GM12865 (cell line): ENCODE measurements at places on chromosomes 5 and 9.

DNA sequence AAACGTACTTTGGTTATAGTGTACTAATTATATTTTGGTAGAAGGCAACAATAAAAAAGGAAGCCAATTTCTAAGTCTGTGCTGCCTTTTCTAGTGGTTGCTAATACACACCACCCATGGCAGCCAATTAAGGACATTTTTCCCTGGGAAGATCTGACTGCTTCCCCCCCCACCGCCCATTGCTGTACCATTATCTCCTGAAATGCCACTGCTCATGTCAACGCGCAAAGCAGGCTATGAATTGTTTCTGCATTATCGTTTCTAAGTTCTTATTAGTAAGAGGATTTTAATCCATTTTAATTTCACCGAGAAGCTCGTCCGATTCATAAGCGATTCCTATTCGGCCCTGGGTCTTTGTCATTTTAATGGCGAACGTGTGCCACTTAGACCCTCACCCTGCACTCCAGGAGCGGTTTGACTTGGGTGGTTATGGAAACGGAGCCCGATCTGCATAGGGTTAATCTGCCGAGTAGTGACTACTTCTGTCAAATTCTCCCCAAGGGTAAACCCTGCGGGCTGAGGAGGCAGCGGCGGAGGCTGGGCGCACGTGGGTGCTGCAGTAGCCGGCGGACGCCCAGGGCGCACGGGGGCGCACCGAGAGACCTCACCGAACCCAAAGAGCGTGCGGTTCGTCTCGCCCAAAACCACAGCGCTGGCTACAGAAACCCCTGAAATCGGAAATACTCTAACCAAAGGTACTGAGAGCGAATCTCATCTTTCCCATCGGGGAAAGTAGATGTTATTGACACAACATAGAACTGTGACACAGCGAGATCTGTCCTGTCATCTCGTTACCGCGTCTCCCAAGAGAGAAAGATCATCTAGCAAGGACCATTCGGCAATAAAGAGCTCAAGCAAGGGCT, 55.8 kb upstream of the SHC3 start:
- DNase-seq: peak; percentile 71

DNA sequence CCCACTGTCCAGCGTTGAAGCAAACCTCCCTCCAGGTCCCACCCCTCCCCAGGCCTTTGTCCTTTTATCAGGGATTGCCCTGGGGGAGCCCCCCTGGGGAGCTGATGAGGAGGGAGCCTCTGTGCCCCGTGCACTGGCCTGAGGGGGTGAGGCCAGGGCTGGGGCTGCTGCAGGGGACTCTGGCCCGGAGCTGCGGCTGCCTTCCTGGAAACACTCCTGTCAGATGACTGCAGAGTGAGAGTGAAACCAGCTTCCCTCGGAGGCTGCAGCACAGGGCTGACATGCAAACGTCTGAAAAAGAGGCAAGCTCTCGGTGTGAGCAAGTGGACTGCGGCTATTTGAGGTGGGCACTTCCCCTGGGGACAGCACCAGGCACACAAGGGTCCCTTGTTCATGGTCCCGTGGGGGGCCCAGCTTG, 4.6 kb upstream of the TRAF2 start:
- peak; percentile 78 for DNase-seq

GRCh38 chr5:132501629-132501956, 11.0 kb upstream of the IRF1 start:
- no peak for DNase-seq

DNA sequence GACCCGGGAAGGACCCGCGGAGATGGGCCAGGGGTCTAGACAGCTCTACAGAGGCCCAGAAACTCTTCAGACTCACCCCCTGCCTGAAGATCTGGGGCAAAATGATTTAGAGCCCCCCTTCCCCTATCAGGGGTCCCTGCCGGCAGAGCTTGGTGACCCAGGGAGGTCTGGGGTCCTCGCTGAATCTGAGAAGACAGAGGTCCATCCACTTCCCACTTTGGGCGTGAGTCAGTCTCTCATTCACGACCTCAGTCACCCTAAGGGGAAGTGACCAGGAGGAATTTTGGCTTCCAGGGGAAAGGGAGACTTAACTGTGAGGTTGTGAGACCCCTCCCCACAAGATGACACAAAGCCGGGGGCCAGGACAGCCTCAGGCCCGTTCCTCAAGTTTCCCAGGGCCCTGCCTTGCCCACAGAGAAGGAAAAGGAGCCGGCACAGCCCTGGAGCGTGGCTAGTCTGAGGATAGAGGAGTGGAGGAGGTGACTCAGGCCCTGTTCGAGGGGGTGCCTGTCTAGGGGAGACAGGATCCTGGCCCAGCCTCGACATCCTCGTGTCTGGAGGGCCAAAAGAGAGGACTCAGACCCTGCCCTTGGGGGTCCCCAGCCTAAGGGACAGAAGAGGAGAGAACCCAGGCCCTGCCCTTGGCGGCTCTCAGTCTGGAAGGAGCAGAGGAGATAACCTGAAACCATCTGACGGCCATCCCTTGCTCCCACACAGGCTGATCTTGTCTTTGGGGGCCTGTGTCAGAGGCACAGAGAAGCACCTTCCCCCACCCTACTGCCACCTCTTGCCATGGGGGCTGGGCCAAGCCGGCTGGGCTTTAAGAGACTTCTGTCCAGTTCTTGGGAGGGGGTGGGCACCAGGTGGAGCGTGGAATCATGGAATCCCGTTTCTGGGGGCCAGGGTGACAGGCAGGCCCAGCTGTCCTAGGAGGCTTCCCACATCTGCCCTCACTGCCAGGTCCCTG, 889 bp downstream of the PDLIM4 start:
- no peak for DNase-seq

DNA sequence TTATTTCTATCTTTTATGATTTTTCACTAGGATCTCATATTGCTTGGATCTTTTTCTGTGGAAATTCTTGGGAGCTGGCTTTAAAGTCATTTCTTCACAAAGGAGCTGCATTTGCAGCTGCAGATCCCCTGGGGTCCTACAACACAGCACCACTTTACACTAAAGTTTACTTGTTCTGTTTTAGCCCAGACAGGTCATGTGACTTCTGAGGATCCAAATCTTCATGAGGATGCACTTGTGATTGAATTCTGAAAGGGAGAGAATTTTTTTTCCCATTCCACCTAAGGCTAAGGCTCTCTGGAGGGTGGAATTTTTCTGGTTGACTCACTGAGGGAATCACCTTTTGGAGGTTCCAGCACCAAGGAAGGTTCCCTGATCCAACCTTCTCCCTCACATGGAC, 43.4 kb downstream of the ACOT12 start:
- DNase-seq: no peak

- no peak for DNase-seq
Observed at GRCh38 chr5:418162-419121, 24.5 kb upstream of the EXOC3 start.

- DNase-seq: peak; percentile 49
Observed at GRCh38 chr5:138372225-138372624, 19.7 kb downstream of the KDM3B start.

DNA sequence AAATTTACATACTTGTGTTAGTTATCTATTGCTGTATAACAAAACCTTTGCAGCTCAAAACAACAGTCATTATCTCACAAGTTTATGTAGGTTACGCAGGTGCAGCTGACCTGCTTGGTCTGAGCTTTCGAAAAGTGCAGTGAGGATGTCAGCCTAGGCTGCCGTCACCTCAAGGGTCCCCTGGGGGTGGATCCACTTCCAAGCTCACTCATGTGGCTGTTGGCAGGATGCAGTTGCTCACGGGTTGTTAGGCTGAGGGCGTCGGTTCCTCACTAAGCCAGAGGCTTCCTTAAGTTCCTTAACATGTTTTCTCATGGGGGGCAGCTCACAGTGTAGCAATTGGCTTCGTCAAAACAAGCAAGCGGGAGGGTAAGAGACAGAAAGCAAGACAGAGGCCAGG, 139.8 kb downstream of the DOCK8 start:
- DNase-seq: no peak

DNA sequence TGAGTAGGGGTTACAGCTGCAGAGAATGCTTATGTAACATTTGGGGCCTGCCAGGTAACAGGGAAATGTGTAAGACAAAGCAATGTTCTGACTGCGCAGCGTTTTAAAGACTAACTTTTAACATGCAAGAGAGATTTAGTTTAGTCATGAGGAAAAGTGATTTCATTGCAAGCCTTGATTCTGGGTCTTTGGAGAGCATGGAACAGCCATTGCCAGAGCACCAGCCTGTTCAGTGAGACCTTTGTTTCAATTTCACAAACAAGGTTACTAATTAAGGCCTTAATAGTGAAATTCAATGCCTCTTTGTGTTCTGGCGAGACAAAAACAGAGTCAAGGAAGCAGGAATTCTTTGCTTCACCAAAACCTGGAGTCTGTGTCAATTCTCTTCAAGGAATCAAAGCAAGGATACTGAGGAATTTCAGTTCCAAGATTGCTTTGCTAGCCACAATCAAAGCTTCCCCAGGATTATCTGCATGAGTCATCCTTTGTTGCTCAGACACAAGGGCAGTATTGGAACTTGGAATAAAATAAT, 14.4 kb downstream of the CKMT2 start:
- DNase-seq: no peak

DNA sequence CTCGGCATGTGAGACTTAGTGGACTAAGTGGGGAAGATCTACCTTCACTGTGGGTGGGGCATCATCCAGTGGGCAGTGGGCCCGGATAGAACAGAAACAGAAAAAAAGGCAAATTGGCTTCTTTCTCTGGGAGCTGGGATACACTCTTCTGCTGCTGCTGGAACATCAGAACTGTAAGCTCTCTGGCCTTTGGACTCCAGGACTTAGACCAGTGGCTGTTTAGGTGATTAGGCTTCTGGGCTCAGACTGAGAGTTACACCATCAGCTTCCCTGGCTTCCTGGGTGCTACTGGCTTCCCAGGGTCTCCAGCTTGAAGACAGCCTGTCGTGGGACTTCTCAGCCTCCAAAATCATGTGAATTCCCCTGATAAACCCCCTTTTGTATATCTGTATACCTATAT, 122.7 kb upstream of the SLC28A3 start:
- DNase-seq: no peak

GRCh38 chr5:135192351-135192750, 158.3 kb upstream of the PITX1 start:
- DNase-seq: no peak

DNA sequence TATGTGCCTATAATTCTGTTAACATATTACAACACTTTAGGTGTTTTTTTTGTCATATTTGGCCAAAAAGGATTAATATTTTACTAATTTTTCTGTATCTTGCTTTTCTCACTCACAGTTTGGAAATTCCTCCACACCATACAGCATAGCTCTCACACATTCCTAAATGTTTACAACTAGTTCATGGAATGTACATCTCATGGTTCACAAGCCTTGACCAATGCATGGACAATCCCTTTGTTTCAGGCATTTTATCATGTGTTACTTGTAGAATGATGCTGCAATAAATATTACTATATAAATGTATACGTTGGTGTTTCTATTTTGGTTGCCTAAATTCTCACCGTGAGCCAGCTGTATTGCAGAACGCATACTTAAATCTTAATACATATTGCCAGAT, 80.5 kb upstream of the SPATA31C2 start:
- no peak for DNase-seq

DNA sequence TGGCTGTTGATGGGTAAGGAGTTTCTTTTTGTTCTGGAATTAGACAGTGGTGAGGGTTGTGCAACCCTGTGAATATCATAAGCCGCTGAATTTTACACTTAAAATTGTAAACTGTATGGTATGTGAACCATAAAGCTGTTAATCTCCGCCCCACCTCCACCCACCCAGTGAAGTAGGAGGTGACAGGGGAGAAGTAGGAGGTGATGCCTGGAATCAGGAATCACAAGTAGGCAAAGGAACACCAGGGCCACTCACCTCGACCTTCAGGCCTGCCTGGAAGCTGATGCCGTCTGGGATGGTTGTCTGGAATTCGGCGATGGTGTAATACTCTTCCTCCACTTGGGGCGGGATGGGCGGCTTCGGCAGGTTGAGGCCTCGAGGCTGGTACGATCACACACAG, 62.3 kb upstream of the UBTD2 start:
- no peak for DNase-seq

DNA sequence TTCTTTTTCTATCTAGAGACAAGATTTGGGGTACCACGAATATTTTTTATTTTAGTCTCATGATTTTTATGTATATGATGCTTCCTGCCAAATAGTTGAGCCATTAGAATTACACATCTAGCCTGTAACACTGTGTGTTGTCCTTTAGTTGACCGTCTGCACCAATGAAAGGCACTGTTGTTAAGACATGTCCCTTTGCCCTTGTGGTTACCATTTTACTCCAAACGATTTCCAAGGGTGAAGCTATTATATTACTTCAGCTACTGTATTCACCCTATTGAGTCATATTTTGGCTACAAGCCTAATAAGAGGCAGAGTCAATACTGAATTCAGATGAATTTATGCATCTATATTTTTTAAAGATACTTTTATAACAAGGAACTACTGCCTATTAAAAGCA, 207.6 kb downstream of the CETN3 start:
- DNase-seq: no peak

- DNase-seq: no peak
Observed at GRCh38 chr9:106414042-106414441, 448.9 kb upstream of the ZNF462 start.

GRCh38 chr5:96066386-96066719, 104.7 kb upstream of the ELL2 start:
- peak; percentile 13 for DNase-seq

- peak; percentile 50 for DNase-seq
Observed at GRCh38 chr9:27888661-27889295, 315.5 kb upstream of the C9orf72 start.
